Ascending aorta (tissue), 2 donors: ENCODE measurements at places on chromosomes 7 and 10.
A peak's percentile ranks its signal among the peaks of the same experiment; 100 is the strongest.

- no peaks in the 10 kb centered on the region for H3K27me3 ChIP-seq
- no peak overlapping the region for H3K27ac ChIP-seq
- DNase-seq = no peak
- H3K36me3 ChIP-seq = no peaks in the 10 kb centered on the region
- no peak overlapping the region for H3K4me3 ChIP-seq
Observed at GRCh38 chr10:9158675-9159074, 1104.2 kb downstream of the GATA3 start.

- peak overlapping the region; percentile 31 for H3K4me3 ChIP-seq
- peak; percentile 81 for DNase-seq
- H3K27ac ChIP-seq = peak overlapping the region; percentile 35
Observed at GRCh38 chr7:28490831-28491230, 78.5 kb downstream of the CREB5 start.

- no peak overlapping the region for H3K27ac ChIP-seq
- H3K4me3 ChIP-seq = no peak overlapping the region
- no peaks in the 10 kb centered on the region for H3K27me3 ChIP-seq
- H3K36me3 ChIP-seq = no peaks in the 10 kb centered on the region
Observed at GRCh38 chr7:128004623-128005022, 26.6 kb downstream of the LRRC4 start.

DNA sequence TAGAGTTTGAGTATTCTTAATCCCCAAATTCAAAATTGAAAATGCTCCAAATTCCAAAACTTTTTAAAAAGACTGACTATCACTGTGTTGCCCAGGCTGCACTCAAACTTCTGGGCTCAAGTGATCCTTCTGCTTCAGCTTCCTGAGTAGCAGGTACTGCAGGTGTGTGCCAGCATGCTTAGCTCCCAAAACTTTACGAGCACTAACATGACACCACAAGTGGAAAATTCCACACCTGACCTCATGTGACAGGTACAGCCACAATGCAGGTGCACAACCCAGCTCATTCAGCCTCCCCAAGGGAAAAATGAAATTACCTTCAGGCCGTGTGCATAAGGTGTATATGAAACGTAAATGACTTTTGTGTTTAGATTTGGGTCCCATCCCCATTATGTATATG, 16.5 kb downstream of the CDC123 start:
- no peak overlapping the region for H3K27ac ChIP-seq
- peaks cover 48% of the 10 kb centered on the region for H3K36me3 ChIP-seq
- H3K4me3 ChIP-seq = no peak overlapping the region
- DNase-seq = no peak
- no peaks in the 10 kb centered on the region for H3K27me3 ChIP-seq
